ENCODE measurements at places on chromosomes 6 and 20.
A peak's percentile ranks its signal among the peaks of the same experiment; 100 is the strongest.

DNA sequence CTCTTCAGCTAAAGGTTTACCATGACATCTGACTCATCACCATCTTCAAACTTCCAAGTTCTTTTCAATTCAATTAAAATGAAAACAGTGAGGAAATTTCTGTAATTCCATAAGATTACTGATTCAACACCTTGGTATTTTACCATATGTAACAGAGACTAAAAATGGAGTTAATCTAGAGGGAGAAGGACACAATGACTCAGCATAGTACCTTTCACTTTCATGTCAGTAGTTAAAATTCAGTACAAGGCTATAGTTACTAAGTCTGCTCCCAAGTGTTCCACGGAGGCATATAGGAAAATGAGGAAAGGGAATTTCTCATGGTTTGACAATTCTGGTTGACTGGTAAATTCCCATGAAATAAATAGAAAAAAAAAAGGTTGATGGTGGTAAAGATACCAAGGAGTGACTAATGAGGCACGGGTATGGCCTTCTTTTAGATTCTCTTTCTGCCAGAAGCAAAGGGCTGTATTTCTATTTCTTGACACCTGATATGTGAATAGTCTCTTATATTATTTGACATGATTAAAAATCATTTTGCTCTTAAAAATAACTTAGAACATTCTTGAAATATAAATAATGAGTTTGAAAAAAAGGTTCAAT is 526.7 kb upstream of the ADGRB3 start:
- DNase-seq = no peak

DNA sequence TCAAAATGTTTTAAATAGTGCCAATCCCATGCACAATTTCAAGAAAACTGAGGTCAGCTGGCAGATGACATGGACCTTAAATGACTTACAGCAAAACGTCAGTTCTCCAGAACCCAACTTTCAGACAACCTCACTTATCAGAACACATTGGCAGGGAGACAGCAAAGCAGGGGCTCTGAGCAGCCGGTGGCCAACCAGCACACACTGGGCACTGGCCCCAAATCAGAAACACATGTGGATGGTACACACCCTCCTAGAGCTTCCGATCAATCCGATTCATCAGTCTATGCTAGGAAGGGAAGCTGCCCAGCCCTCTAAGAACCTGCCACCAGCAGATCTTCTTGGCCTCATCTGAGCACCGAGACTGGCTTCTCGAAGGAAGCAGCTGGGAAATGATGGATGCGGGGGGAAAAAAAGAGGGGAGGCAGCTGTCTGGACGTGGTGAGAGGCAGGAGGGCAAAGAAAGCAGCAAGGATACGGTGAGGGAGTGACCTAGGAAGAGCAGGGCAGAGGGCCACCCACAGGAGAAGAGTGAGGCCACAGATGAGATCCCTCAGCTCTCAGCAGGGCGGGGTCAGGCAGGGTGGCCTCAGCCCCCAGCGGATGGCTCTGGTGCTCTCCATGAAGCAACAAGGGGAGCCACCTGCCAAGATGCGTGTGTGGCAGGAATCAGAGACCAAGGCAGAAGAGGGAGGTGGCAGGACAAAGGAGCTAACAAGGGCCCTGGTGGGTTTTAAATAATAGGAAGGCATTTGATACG is 32.9 kb downstream of the TAF4 start:
- no peak for DNase-seq

DNA sequence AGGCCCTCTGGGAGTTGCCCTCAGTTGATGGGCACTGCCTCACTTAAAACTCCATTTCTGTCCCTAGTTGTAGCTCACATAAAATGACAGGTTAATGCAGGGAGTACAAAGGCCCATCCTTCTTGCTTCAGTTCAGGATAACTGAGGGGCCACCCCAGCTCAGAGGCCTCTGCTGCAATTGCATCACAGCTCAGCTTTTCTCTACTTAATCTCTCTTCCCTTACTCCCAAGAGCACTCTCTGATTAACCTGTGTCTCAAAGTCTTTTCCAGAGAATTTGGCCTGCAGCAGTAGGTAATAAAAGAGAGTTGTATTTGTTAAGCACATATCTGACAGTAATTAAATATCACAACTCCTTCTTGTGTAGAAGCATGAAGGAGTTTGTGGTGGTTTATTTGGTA is 40.9 kb upstream of the FLRT3 start:
- DNase-seq = peak; percentile 23

DNA sequence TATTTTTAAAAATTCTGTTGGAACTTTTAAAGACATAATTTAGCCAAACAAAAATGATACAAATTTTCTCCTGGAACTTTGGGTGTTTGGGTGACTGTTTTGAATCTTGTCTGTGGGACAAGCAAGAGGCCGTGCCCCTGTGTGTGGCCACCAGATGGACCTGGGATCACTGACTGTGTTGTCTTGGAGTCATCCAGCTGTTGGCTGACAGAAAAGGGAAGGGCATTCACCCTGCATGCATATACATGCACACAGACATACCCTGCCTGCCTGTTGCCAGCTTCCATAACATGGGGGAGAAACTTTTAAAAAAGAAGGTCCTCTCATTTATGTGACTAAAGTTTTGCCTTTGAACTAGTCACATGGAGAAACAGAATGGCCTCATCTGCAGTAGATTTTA is 72.7 kb downstream of the BLOC1S5 start:
- DNase-seq = no peak

DNA sequence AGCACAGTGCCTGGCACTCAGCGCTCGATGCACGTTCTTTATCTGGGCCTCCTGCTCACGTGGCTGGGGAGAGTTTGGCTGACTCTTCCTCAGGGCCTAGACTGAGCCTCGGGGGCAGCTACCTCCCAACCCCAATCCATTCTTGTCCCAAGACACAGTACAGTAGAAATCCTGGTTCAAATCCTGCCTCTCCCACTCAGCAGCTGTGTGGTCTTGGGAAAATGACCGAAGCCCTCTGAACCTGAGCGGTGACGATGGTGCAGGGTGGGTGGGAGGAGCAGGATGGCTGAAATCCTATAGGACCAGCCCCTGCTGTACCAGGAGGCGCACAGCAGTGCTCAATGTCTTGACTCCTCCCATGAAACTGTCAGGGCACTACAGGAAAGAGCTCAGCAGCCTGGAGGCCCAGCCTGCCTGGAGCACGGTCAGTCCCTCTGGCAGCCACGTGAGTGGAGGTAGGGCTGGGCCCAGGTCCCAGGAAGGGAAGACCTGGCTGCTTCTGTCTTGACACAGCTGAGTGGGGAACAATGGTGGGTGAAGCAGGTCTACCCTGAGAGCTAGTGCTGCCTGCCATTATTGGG is 31.5 kb downstream of the PDRG1 start:
- DNase-seq = no peak

- DNase-seq = no peak
Observed at GRCh38 chr6:140063021-140063399, 688.6 kb upstream of the CITED2 start.
